Osteocyte (in vitro differentiated cells): ENCODE measurements at places on chromosomes 16 and 17. TPM values are rescaled to one million over a fixed set of nuclear protein-coding genes. Genes with fewer than 3 reads are reported as not detected.
A peak's percentile ranks its signal among the peaks of the same experiment; 100 is the strongest.

DNA sequence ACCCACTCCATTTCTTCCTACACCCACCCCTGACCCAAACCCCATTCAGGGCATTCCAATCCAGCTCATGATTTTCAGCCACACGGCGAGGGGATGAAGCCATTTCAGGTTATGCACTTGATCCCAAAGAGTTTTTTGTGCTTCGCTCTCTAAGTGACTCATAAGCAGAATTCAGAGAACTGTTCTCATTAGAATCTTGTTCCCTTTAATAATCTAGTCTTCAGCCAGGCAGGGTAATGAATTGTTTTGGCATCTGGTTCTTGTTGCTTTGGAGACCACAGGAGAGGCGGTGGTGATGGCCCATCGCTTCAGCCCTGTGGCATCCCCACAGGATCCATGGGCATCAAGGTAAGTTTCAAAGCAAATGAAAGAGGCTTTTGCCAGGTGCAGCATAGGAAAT lies 4.8 kb upstream of the KRT31 start:
- H3K27me3 ChIP-seq, result no peaks in the 10 kb centered on the region
- H3K27ac ChIP-seq, result peak overlapping the region; percentile 2
- DNase-seq, result no peak
- no peaks in the 10 kb centered on the region for H3K36me3 ChIP-seq

GRCh38 chr16:58497935-58498334 lies 2.0 kb upstream of the NDRG4 start:
- no peaks in the 10 kb centered on the region for H3K36me3 ChIP-seq
- H3K4me3 ChIP-seq, result no peak overlapping the region
- H3K27me3 ChIP-seq, result no peaks in the 10 kb centered on the region

GRCh38 chr16:4795828-4796572 lies 831 bp downstream of the SMIM22 start:
- H3K4me3 ChIP-seq, result no peak overlapping the region
- no peaks in the 10 kb centered on the region for H3K27me3 ChIP-seq
- peaks cover 2% of the 10 kb centered on the region for H3K4me1 ChIP-seq

- peak overlapping the region; percentile 95 for H3K4me3 ChIP-seq
- no peaks in the 10 kb centered on the region for H3K27me3 ChIP-seq
- peaks cover 28% of the 10 kb centered on the region for H3K4me1 ChIP-seq
- peaks cover 3% of the 10 kb centered on the region for H3K36me3 ChIP-seq
Observed at GRCh38 chr16:31094088-31094423, 541 bp downstream of the VKORC1 start.

DNA sequence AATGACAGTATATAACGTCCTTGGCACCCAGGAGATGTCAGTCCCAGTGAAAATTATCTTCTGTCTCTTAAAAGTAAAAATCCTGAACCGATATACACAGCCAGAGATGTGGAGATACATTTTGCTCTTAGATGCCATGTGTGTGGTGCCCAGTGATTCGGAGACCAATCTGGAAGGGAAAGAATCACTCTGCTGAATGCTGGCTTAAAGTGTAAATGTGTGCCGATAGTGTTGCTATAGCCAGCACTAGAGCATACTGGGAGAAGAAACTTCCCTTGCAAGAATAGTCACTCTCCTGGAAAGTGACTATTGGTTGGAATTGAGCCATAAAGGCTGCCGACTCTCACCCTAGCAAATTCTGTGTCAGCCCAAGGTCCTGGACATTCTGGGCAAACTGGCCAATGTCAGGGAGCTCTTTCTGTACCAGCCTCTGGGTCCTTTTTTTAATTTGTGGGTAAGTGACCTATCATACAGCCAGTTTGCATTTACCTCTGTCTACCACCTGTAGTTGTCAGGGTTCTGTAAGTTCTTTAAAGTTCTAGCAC lies 44.2 kb upstream of the HNF1B start:
- H3K4me1 ChIP-seq, result peaks cover 28% of the 10 kb centered on the region
- H3K36me3 ChIP-seq, result no peaks in the 10 kb centered on the region
- H3K27ac ChIP-seq, result no peak overlapping the region
- no peak overlapping the region for H3K4me3 ChIP-seq
- DNase-seq, result peak; percentile 48

BCKDK gene
- 38.8 and 39.3 TPM in 2 replicates for total RNA-seq

FOXF1 gene
- not detected in 2 replicates for total RNA-seq

GRCh38 chr16:3328104-3328503 lies 22.8 kb downstream of the ZNF75A start:
- H3K27ac ChIP-seq, result no peak overlapping the region
- no peak overlapping the region for H3K4me3 ChIP-seq
- H3K4me1 ChIP-seq, result no peaks in the 10 kb centered on the region
- no peaks in the 10 kb centered on the region for H3K36me3 ChIP-seq

KRT32 gene
- not detected in 2 replicates for total RNA-seq

FBRS gene
- total RNA-seq, result 66.5 and 67.4 TPM in 2 replicates

RNU2-1 gene
- 5,002 and 5,011 TPM in 2 replicates for total RNA-seq

DNA sequence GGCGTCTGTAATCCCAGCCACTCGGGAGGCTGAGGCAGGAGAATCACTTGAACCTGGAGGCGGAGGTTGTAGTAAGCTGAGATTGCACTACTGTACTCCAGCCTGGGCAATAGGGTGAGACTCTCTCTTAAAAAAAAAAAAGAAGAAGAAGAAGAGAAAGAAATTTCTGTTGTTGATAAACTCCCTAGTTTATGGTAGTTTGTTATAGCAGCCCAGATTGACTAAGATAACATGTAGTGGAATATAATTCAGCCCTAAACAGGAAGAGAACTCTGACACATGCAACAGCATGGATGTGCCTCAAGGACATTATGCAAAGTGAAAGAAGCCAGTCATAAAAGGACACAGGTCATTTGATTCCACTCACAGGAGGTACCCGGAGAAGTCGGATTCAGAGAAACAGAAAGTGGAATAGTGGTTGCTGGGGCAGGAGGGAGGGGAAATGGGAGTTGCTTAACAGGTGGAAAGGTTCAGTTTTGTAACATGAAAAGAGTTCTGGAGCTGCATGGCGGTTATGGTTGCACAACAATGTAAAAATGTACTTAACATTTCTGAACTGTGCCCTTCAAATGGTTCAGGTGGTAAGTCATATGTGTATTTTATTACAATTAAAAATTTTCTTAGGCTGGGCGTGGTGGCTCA lies 26.0 kb upstream of the PRM1 start:
- H3K4me1 ChIP-seq, result peaks cover 17% of the 10 kb centered on the region
- DNase-seq, result no peak
- H3K36me3 ChIP-seq, result no peaks in the 10 kb centered on the region
- no peak overlapping the region for H3K4me3 ChIP-seq
- no peaks in the 10 kb centered on the region for H3K27me3 ChIP-seq

KRT23 gene
- not detected in 2 replicates for total RNA-seq

EFNB3 gene
- total RNA-seq, result 12.3 and 12.7 TPM in 2 replicates

GRCh38 chr16:89277641-89278341 lies 60.3 kb downstream of the ZNF778 start:
- no peaks in the 10 kb centered on the region for H3K27me3 ChIP-seq
- no peak for DNase-seq
- H3K4me3 ChIP-seq, result peak overlapping the region; percentile 35
- peaks cover 3% of the 10 kb centered on the region for H3K4me1 ChIP-seq
- peaks cover 25% of the 10 kb centered on the region for H3K36me3 ChIP-seq

- no peak overlapping the region for H3K27ac ChIP-seq
- H3K27me3 ChIP-seq, result no peaks in the 10 kb centered on the region
- peaks cover 5% of the 10 kb centered on the region for H3K4me1 ChIP-seq
- no peak for DNase-seq
- H3K36me3 ChIP-seq, result peaks cover under 1% of the 10 kb centered on the region
- H3K4me3 ChIP-seq, result no peak overlapping the region
Observed at GRCh38 chr16:75550211-75550662, 5.8 kb downstream of the TMEM231 start.

- no peak for DNase-seq
- H3K4me1 ChIP-seq, result peaks cover 50% of the 10 kb centered on the region
- H3K4me3 ChIP-seq, result no peak overlapping the region
- H3K36me3 ChIP-seq, result peaks cover 38% of the 10 kb centered on the region
- peak overlapping the region; percentile 80 for H3K27ac ChIP-seq
Observed at GRCh38 chr16:23407436-23408127, 45.4 kb downstream of the COG7 start.

- peaks cover 1% of the 10 kb centered on the region for H3K36me3 ChIP-seq
- DNase-seq, result no peak
- no peak overlapping the region for H3K4me3 ChIP-seq
Observed at GRCh38 chr17:7208754-7209460, 10.7 kb downstream of the DLG4 start.

DNA sequence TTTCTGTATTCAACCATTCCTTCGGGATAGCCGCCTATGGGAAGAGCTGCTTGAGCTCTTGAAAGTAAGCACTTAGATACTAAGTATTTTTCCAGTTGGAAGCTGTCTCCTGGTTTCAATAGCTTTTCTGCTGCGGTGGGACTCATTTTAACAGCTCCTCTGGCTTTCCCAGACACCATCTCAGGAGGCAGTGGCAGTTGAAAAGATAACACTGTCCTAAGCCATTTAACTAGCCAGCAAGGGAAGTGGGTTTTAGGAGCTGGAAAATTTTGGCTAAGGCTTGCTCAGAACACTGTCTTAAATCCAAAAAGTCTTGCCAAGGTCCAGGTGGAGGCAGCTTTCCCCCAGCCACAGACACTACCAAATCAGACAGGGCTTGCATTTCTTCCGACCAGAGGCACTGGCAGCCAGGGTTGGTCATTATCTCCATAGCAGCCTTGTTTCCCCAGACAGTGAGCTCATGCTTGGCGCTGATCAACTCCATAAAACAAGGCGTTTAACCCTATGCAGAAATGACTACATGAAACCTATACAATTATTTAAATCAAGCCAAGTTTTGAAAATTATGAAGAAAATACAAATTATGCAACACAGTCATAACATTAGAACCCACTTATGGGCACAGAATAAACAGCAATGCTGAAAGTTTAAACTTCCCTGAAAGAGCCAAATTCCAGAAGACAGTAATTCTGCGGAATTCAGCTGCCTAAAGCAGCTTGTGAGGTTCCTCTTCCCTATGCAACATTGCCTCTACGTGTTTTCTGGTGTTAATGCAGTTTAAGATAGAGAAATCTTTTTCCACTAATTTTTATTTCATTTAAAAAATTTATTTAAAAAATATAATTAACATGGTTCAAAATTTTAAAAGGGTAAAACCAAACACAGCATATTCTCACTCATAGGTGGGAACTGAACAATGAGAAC lies 25.0 kb downstream of the GABARAPL2 start:
- peaks cover 6% of the 10 kb centered on the region for H3K36me3 ChIP-seq
- H3K4me3 ChIP-seq, result no peak overlapping the region
- no peaks in the 10 kb centered on the region for H3K4me1 ChIP-seq
- no peak overlapping the region for H3K27ac ChIP-seq
- no peaks in the 10 kb centered on the region for H3K27me3 ChIP-seq

TBC1D28 gene
- not detected in 2 replicates for total RNA-seq

DNA sequence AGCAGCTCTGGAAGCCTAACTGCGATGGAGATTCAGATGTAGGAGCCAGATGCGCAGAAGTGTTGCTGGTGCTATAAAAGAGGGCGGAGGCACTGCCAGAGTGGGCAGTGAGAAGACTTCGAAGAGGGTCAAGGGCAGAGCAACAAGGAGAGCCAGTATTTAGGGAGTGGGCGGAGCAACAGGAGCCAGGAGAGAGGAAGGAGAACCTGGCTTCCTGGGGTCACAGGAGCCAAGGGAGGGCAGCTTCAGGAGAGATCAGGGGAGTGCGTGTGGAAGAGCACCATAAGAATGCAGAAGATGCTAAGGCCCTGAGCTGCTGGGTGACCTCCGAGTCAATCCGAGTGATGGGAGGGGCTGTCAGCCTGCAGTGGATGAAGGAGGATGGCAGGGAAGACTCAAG lies 14.4 kb upstream of the MRPS23 start:
- peaks cover 12% of the 10 kb centered on the region for H3K36me3 ChIP-seq
- no peaks in the 10 kb centered on the region for H3K27me3 ChIP-seq
- H3K4me1 ChIP-seq, result peaks cover 41% of the 10 kb centered on the region
- no peak for DNase-seq

GRCh38 chr17:2955931-2956582 lies 107.3 kb downstream of the OR1D5 start:
- no peaks in the 10 kb centered on the region for H3K27me3 ChIP-seq
- peaks cover 2% of the 10 kb centered on the region for H3K36me3 ChIP-seq
- peak overlapping the region; percentile 87 for H3K27ac ChIP-seq
- DNase-seq, result peak; percentile 76

GRCh38 chr17:77763023-77763422 lies 195.5 kb upstream of the TNRC6C start:
- no peak overlapping the region for H3K27ac ChIP-seq
- H3K27me3 ChIP-seq, result peaks cover 34% of the 10 kb centered on the region
- no peaks in the 10 kb centered on the region for H3K4me1 ChIP-seq
- H3K4me3 ChIP-seq, result no peak overlapping the region
- no peaks in the 10 kb centered on the region for H3K36me3 ChIP-seq

GRCh38 chr17:39235555-39236449 lies 10.1 kb upstream of the STAC2 start:
- peaks cover 10% of the 10 kb centered on the region for H3K27me3 ChIP-seq
- DNase-seq, result no peak
- H3K27ac ChIP-seq, result no peak overlapping the region
- H3K36me3 ChIP-seq, result no peaks in the 10 kb centered on the region
- H3K4me1 ChIP-seq, result peaks cover 28% of the 10 kb centered on the region
- no peak overlapping the region for H3K4me3 ChIP-seq

GRCh38 chr16:50668368-50669008 lies 12.6 kb downstream of the SNX20 start:
- H3K4me3 ChIP-seq, result no peak overlapping the region
- H3K4me1 ChIP-seq, result peaks cover 5% of the 10 kb centered on the region
- no peak overlapping the region for H3K27ac ChIP-seq
- no peaks in the 10 kb centered on the region for H3K27me3 ChIP-seq
- no peaks in the 10 kb centered on the region for H3K36me3 ChIP-seq

DNA sequence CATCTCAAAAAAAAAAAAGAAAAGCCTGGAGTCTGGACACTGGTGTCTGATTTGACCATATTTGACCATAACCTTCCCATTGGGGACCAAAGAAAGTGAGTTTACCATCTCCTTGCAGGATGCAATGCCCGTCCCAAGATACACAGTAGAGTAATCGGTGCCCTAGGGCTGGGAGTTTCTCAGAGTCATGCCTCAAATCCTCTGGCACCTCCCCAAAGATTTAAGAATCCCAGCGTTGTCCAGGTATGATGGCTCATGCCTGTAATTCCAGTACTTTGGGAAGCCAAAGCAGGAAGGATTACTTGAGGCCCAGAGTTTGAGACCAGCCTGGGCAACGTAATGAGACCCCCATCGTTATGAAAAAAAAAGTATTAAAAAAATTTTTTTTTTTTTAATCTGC lies 5.0 kb downstream of the PITPNM3 start:
- no peak overlapping the region for H3K27ac ChIP-seq
- peaks cover 14% of the 10 kb centered on the region for H3K4me1 ChIP-seq
- no peak overlapping the region for H3K4me3 ChIP-seq
- H3K27me3 ChIP-seq, result peaks cover 28% of the 10 kb centered on the region
